K562 (cell line): ENCODE measurements at places on chromosomes 1 and 21.
A peak's percentile ranks its signal among the peaks of the same experiment; 100 is the strongest.

GRCh38 chr1:117967477-117967876 lies 37.9 kb downstream of the WDR3 start:
- DNase-seq: no peak

DNA sequence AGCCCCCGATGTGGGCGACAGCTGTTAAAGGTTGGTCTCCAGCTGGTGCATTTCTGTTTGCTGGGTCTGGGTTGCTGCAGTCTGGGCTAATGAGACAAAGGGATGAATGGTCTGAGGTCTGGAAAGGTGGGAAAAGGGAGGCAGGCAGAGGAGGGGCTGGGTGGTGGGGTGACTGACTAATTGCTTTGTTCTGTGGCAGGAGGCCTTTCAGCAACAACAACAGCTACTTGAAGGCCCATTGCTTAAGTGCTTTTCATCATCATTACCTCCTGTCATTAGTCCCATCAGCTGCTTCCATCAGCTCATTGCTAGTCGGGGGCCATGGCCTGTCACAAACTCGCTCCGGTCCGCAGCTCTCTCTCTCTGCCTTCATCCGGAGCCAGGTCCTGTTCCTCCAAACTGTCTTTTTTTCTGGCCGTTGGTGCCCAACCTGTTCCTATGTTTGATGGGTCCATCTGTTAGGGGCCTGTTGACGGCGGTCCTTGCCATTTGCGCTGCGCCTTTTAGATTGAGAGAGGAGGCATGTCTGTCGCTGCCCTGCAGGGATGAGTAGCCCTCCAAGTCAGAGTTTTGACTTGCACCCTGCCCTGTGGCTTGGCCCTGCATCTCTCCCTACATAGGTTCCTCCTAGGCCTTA lies 105.6 kb upstream of the PLXNA2 start:
- DNase-seq: no peak

- no peak for DNase-seq
Measured at GRCh38 chr1:171107262-171107940, 16.7 kb downstream of the FMO3 start.

- peak; percentile 78 for DNase-seq
Measured at GRCh38 chr1:203625628-203626019, 1.0 kb upstream of the ATP2B4 start.

DNA sequence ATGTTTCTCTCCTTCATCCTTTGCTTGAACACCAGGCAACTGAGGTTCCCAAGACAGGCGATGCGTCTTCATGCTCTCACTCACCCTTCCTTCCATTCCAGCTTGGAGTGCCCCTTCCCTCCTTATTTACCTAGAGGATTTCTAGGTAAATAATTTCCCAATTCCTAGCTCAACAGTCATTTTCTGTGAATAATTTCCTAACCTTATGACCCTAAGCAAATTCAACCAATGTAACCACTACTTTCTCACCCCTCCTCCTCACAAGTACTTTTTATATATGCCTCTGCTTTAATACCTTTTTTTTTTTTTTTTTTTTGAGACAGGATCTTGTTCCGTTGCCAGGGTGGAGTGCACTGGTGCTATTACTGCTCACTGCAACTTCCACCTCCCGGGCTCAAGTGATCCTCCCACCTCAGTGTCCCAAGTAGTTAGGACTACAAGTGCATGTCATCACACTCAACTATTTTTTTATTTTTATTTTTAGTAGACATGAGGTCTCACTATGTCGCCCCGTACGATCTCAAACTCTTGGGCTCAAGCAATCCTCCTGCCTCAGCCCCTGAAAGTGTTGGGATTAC lies 86.7 kb downstream of the USP24 start:
- DNase-seq: no peak

DNA sequence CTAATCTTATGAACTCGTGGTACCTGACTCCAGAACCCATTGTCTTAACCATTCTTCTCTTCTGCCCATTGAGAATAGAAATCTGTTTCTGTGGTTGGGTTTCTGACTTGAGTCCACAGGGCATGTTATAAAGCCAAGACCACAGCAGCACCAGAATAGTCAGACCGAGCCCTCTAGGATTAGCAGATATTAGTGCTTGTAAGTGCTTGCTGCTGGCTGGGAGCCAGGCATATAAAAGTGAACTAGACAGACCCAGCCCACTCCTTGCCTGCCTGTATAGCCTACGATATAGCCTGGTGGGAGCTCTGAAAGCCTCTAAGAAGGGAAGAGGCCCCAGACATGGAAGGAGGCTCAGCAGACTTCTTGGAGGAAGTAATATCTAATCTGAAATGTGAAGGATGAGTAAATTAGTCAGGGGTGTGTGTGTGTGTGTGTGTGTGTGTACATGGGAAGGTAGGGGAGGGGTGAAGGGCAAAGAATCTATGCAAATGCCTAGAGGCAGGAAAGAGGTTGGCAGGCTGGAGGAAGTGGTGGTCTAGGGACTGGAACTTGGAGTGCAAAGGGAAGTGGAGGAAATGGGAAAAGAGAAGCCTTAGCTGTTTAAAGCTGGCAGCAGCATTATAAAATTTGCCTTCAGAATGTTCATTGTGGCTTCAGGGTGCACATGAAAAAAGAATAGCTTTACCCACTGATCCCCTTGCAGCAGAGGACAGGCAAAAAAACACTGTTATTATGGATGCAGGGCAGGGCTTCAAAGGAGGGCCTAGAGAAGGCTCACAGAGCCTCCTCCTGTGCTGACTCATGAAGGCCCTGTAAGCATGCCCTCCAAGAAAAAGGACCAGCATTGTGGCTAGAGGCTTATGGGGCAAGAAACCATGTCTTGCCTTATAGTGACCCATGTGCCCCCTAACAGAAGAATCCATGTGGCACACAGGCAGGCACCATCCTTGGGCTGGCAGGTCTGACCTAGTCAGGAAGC lies 169.2 kb downstream of the LMX1A start:
- DNase-seq: no peak
